ENCODE measurements at places on chromosomes 12 and 14. TPM values are rescaled to one million over a fixed set of nuclear protein-coding genes. Genes with fewer than 3 reads are reported as not detected.

Gene SDR9C7
- total RNA-seq, result not detected

- DNase-seq, result no peak
Observed at GRCh38 chr12:88756917-88757316, 176.6 kb upstream of the KITLG start.

- no peak for DNase-seq
Observed at GRCh38 chr14:35865611-35866324, 39.6 kb downstream of the BRMS1L start.

GRCh38 chr12:116506697-116507064 is 52.5 kb upstream of the MAP1LC3B2 start:
- DNase-seq, result no peak

DNA sequence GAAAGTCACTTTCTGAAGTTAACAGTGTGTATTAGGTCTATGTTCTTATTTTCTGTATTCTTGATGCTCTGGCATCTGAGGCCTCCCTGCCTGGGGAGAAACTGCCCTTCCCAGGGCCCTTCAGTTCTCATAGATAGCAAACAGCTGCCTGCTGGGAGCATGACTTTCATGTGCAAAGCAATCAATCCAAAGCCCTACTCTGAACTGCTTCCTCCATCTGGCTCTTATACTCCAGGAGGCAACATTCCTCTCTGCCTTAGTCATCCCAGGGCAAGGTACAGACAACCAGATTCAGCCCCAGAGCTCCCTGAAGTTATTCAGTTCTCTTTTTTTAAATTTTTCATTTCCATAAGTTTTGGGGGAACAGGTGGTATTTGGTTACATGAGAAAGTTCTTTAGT is 41.7 kb upstream of the RIN3 start:
- DNase-seq, result no peak

Gene CAPS2
- 2.1 TPM for total RNA-seq

Gene TIMELESS
- total RNA-seq, result 60.1 TPM

- no peak for DNase-seq
Observed at GRCh38 chr14:51730684-51731083, 79.0 kb downstream of the FRMD6 start.

Gene FIGNL2
- 0.31 TPM for total RNA-seq

Gene GLT8D2
- not detected for total RNA-seq

Gene DHH
- total RNA-seq, result not detected

Gene DIO2
- not detected for total RNA-seq

Gene LALBA
- not detected for total RNA-seq

DNA sequence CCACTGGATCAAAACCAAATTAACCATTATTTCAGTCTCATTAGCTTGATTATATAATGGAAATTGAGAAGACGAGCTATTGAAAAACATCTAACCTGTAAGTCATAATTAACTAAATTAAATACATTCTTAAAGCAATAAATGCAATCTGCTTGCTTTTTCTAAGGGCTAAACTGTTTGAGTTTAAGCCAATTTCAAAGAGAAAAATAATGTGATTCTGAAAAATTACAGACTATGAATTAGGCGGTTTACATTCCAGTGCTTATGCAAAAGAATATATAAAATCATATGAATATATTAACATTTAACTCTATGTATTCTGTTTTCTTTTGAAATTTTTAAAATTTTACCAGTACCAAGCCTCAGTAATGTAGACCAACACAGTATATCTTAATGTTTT is 1349.4 kb downstream of the FSCB start:
- no peak for DNase-seq

GRCh38 chr12:124652661-124653060 is 85.2 kb upstream of the NCOR2 start:
- DNase-seq, result no peak

Data from activated CD4-positive, alpha-beta memory T cell treated with anti-CD3 and anti-CD28 coated beads for 36 hours (primary cell).